Progenitor cell of endocrine pancreas (in vitro differentiated cells): ENCODE measurements at places on chromosomes 5 and 9. TPM values are rescaled to one million over a fixed set of nuclear protein-coding genes. Genes with fewer than 3 reads are reported as not detected.

The CDC25C gene
- 10.6 and 11.5 TPM in 2 replicates for total RNA-seq

GRCh38 chr5:56612759-56613158 lies 202.6 kb upstream of the MAP3K1 start:
- DNase-seq: no peak

DNA sequence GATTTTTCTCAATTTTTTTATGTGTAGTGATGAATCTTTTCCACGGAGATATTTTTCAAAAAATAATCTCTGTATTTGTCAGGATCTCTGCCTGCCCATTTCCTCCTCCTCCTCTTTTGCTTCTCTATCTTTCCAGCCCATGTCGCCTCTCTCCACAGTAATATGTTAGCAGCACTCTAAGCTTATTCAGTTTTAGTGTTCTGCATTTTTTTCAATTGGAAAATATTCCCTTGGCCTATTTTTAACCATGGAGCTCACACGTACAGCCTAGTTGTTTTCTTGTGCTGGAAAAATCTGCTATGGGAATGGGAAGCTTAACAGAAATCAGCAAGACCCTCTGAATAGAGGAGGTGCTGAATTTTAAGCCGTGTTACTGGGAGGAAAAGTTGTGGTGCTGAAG lies 16.3 kb downstream of the TRPC7 start:
- DNase-seq: no peak

The TBC1D9B gene
- total RNA-seq: 128 and 135 TPM in 2 replicates

DNA sequence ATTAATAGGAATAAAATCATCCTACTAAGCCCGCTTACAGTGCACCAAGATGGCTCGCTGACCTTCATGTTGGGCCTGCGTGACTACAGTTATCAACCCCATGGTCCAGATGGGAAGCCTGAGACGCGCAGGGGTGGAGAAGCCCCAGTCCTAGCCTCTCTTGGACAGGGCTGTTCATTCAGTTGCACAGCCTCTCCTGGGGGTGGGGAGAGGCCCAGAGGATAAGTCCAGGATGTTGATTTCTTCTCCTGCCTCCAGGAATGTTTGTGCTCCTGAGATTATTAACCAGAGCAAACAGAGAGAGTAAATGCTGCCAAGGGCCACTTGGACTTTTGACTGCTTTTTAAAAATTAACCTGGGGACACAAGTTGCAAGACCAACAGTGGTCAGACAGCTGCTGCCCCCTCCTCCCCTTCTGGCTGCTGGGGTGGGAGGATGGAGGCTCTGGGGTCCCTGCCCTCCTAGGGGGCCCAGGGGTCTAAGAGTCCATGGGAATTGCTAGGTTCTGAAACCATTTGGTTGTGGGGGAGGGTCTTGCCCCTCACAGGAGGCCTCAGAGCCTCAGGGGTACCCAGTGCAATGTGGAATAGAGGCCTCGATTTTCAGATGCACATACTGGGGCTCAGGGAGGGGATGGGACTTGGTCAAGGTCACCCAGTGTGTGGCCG lies 2.8 kb upstream of the AMBP start:
- DNase-seq: peak; percentile 39

DNA sequence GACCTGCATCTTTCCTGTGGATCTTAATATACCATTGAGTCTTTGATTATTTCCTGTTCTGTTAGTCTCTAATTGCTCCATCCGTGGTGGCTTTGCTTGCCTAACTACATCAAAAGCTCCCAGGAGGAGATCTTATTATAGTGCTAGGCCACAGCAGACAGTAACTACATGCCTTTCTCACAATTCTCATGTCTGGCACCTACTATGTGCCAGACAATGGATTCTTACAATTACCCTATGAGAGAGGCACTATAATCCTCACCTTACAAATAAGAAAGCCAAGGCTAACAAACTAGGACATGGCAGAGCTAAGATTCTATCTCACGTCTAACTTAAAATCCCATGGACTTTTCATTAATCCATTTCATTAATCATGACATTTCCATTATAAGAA lies 70.3 kb upstream of the TARS1 start:
- DNase-seq: no peak

The HTR4 gene
- not detected in 2 replicates for total RNA-seq

- DNase-seq: no peak
These were observed 66.9 kb downstream of the USP20 start for GRCh38 chr9:129901993-129902739.

The FCN1 gene
- not detected in 2 replicates for total RNA-seq

The PCDHB6 gene
- total RNA-seq: 2.4 and 2.7 TPM in 2 replicates

DNA sequence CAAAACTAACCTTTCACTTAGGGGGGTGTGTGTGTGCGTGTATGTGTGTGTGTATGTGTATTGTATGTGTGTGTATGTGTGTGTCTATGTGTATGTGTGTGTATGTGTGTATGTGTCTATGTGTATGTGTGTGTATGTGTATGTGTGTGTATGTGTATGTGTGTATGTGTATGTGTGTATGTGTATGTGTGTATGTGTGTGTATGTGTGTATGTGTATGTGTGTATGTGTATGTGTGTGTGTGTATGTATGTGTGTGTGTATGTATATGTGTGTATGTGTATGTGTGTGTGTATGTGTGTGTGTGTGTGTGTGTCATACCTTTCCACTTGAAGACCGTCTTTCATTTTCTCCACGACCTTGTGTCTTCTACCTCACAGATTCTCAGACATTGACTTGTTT lies 20.8 kb upstream of the FLT4 start:
- no peak for DNase-seq

DNA sequence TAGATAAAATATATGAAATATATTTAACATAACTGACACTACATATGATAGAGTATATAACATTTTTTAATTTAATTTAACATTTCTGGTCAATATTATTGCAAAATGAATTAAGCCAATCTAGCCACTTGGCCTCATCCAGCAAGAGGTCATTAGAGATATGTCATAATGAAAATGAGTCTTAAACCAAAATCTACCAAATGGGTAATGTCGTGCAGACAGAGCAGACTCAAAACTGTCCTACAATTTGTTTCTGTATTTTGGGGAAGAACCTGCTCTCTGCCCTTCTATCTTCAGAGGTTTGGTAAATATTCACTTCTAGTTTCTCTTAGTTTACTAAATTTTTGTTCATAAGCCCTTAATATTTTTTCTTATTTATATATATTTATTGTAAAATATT lies 61.4 kb downstream of the ARHGEF28 start:
- no peak for DNase-seq

- DNase-seq: no peak
These were observed 44.4 kb upstream of the GPR21 start for GRCh38 chr9:122988920-122989621.

DNA sequence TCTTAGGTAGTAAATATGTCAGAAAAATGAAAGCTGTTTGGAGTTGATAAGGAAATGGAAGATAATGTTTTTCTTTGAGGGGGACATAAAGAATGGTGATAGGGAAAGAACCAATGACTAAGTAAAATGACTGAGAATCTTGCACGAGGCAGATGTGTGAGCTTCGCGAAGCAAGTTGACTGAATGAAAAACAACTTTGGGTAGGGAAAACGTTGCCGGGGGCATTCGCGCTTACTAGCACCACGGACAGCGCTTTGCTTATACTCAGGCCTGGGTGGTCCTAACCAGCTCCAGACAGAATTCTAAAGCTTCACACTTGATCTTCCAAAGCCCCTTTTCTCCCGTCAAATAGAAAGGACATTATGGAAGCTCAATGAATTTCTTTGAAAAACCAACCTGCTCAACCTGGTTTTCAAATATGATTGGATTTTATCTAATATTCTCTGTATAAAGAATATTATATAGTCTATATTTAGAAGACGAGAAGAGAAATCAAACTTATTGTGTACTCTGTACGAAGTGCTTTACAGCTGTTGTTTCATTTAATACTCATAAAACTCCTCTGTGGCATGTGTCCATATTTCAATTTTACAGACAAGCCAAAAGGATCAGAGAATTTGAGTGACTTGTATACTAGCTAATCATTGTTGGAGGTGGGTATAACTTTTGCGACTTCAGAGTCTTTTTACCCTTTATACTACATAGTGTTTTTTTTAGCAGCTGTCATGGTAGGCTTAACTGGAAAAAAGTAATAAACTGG lies 1.9 kb upstream of the CDKN2B start:
- peak; percentile 63 for DNase-seq

The MATR3 gene
- 324 and 336 TPM in 2 replicates for total RNA-seq

GRCh38 chr5:144422018-144422727 lies 251.5 kb downstream of the KCTD16 start:
- no peak for DNase-seq

The SNCB gene
- total RNA-seq: 0.24 TPM in 1 of 2 replicates, not detected in the other

DNA sequence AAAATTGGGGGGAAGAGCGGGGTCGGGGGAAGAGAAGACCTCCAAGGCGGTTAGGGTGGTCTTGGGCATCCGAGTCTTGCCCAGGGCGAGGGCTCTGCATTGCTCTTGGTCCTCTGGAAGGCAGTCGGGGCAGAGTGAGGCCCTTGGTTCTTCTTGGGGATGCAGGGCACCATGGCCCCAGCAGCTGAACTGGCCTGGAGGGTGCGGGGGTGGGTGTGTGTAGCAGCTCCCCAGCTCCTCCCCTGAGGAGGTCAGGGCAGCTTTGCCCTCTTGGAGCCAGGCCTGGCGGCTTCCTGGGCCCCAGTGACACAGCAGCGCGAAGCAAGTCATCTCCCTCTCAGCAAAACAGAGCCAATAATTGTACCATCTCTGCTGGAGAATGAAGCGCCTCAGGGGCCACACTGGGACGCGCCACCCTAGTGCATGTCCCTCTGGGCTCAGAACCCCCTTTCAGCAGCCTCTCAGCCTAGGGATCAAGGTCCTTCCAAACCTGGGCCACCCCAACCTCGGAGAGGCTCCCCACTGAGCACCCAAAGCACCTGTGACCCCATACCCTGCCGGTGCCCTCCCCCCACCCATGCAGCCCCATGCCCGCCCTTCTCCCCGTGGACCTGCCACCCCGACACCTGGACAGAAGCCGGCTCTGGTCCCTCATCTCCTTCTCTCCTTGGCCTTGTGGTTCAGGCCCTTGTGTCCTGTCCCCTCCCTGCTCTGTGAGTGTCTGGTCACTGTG lies 10.4 kb upstream of the RXRA start:
- DNase-seq: no peak

- DNase-seq: no peak
These were observed 168.4 kb downstream of the RASEF start for GRCh38 chr9:82894548-82894947.

DNA sequence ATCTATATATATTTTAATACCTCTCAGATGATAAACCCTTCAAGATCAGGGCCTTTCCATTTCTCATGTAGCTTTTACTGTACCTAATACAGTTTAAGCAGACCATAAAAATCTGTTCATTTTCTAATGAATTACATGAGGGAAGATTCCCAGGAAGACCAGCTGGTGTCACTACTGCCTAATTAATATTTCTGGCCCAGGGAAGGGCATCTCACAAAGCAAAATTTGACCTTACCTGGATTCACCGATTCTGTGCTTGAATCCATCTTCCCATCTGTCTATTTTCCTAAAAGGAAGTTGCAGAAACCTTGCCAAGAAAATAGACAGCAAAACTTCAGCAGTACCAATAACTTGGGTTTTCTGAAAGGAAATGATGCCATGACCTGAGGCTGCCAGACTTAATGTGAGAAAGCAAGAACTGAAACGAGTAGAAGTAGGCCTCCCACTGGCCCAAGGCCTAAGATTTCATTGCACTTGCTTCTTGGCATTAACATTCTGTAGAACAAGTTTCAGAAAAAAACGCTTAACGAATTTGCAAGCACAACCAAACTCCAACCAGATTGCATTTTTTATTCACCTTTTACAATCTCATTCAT lies 83.0 kb upstream of the GLIS3 start:
- DNase-seq: no peak

GRCh38 chr5:159527546-159528254 lies 197.4 kb upstream of the IL12B start:
- DNase-seq: no peak
